Stimulated activated CD8-positive, alpha-beta memory T cell treated with anti-CD3 and anti-CD28 coated beads, Interleukin-7, amount 100 ng/mL, for 1 hour (primary cell): ENCODE measurements at places on chromosomes 7 and 10.

DNA sequence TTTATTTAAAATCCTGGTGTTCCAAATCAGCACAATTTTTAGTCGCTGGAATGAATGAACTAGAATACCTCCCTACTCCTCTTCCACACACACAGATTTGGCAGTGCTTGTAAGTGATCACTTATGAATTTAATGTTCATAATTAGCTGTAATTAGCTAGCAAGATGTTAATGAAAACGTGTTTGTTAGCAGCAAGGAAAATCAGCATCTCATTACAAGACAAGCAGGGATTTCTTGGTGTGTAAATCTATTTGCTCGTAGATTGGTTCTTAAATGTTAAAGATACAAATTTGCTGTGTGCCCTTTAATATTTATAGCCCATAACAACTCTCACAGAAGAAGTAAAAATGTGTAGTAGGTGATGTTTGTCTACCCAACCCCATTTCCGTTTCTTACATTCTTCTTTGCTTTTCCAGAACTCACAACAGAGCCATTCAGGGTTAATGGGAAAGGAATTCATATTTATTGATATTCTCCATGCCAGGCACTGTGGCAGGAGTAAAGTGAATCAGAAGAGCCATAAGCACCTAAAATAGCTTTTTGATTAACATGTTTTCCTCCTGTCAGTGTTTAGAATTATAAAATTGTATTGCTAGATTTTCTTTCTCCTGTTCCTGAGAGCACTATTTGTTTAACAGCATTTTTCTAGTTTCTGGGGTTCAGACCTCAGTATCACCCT, 49.6 kb downstream of the SEMA3C start:
- no peak for DNase-seq

DNA sequence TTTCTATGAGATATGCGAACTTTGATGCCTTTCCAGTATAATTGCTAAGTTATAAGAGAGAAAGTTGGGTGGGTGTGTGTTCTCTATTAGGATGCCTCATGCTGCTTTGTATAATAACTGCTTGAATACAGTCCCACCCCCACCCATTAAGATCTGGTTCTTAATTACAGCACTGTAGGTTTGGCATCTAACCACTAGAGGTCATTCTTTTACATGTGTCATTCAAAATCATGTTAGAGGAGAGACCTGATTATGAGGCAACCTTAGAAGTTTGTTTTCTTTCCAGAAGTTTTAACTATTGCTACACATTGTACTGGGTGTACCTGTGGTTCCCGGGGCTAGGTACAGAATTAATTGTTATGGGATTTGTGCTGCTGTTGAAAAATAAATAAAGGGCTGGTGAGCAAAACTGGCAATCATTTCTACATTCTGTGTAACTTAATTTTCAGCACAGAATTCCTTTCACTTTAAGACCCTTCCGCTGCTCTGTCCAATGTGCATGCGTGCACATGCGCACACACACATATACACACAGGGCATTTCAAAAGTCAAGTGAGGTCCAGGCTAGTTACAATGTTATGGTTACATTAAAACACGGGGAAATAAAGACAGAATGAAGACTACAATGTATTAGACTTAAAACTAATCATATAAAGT, 1156.3 kb downstream of the SORCS3 start:
- DNase-seq: no peak

- DNase-seq: no peak
These were observed 42.1 kb downstream of the PPP1R9A start for GRCh38 chr7:94949532-94949931.

DNA sequence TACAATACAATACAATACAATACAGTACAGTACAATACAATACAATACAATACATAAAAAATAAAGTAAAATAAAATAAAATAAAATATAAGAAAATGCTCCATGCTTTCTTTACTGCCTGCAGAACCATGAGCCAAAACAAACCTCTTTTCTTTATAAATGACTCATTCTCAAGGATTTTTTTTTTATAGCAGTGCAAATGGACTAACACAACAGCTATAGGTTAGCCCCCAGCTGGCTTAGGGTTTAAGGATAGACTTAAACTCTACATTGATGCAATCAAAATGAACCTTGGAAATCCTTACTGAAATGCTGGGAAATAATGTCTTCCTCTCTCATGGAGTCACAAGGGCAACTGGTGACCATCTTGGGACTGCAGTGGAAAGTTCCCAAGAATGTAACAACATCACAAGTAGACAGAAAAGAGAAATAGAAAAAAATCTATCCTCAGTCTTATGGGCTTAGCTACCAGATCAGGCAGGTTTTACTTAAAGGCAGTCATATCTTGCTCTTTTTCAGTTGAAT, 348.9 kb downstream of the ARL4A start:
- DNase-seq: no peak

DNA sequence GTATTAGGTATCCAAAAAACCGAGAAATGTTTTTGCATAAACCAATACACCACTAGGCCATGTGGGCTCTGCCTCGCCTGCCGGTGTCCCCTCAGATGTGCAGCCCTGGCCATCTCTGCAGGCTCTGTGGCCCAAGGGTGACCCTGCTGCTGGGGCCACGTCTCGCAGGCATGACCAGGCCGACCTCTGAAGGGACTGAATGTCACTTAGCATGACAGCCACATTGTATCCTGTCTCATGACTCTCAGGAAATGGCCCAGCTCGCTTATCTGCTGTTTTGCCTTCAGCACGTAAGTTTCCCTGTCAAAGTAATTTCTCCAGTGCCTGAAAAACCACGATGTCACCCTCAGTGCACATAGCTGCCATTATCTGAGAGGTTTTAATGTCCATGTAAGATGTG, 49.5 kb upstream of the ZNF32 start:
- DNase-seq: no peak

GRCh38 chr10:125169279-125169678, 8.9 kb upstream of the CTBP2 start:
- no peak for DNase-seq

- no peak for DNase-seq
These were observed 819 bp downstream of the TMED4 start for GRCh38 chr7:44580945-44581878.

GRCh38 chr7:74294191-74294998, 5.2 kb downstream of the CLIP2 start:
- no peak for DNase-seq

DNA sequence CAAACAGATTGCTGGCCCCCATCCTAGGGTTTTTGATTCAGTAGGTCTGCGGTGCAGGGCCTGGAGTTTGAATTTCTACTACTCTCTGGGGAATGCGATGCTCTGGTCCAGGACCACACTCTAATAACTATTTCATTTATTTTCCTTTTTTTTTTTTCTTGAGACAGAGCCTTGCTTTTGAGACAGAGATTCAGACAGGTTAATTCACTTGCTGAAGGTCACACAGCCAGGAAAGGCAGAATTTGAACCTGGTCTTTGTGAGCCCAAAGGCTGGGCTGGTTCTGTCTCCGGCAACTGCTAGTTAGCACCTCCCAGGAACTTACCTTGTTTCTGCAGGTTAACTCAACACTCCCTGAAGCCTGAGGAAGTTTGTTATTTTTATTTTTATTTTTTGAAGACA, 11.5 kb downstream of the SPACDR start:
- DNase-seq: no peak

DNA sequence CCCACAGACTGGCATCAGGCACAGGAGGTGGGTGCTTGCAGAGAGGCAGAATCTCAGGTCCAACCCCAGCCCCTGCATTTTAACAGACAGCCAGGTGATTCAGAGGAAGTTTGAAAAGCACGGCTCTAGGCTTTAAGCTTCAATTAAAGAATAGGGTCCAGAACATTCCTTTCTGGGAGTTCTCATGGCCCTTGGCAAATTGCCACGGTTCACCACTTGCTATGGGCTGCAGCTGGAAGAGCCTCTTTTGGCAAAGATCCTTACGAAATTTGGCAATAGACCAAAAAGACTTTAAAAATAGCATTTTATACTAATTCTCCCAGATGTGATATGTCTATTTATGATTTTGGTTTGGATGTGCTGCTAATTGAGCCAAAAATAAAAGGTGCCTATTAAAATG, 148.1 kb downstream of the ITGA8 start:
- no peak for DNase-seq

GRCh38 chr7:79287981-79288380, 165.5 kb downstream of the MAGI2 start:
- no peak for DNase-seq

DNA sequence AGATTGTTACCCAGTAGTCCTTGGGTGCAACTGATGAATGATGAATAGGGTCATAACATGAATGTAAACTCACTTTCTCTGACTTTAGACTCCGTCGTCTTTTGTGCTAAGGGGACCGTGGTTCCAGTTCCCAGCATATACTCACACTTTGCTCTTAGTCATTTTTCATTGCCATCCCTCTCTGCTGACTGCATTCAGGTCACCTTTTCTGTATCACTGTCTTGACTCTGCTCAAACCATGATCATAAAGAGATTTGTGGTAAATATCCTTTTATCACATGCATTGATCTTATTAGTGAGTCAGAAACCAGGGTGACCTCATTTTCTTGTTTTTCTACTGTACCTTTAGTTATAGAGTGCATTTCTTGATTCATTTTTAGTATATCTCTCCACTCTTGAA, 141.1 kb upstream of the AGR3 start:
- DNase-seq: no peak

- no peak for DNase-seq
These were observed 21.5 kb upstream of the FAM133B start for GRCh38 chr7:92611735-92612134.

DNA sequence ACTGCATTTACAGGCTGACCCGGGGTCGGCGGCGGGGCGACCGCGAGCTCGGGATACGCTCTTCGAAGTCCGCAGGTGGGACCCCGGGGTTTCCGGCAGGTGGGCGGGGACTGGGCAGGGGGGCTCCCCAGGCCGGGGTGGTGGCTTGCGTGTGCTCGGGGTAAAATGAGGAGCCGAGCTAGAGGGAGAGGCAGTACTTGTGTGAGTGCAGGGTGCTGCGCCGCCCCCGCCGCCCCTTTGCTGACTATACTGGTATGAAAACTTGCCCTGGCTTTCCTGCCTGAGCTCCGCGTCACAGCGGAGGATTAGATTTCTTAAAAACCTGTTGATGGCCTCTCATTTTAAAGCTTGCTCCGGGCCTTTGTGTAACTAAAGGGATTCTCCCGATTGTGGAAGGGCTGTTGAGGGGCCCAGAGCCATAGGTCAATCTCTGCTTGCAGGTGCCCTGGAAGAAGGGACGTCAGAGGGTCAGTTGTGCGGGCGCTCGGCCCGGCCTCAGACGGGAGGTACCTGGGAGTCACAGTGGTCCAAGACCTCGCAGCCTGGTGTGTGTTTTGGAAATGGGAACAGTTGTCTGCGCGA, 488 bp downstream of the ARMC10 start:
- peak; percentile 31 for DNase-seq

GRCh38 chr7:110973196-110973990, 117.5 kb upstream of the LRRN3 start:
- no peak for DNase-seq

GRCh38 chr10:129873351-129873750, 90.7 kb downstream of the EBF3 start:
- DNase-seq: no peak

DNA sequence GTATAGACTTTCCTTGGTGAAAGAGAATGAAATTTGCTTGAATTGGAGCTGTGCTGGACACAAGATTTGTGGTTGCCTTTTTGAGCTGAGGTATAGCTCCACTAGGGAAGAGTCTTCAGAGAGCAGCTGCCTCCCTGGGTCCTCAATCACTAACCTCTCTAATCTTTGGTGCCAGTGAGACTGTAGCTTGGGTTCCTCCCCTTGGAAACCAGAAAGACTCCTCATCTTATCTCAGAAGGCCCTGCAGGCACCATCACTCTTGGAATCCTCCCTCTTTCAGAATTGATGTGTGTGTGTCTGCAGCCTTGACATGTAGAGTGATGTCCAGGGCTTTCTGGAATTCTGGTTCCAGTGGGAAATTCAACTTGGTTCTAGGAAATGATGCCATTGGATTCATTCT, 426.5 kb downstream of the RPS24 start:
- DNase-seq: no peak

GRCh38 chr10:119687192-119688032, 36.2 kb downstream of the BAG3 start:
- DNase-seq: no peak

- peak; percentile 20 for DNase-seq
These were observed 598 bp downstream of the MMS19 start for GRCh38 chr10:97497572-97498075.

DNA sequence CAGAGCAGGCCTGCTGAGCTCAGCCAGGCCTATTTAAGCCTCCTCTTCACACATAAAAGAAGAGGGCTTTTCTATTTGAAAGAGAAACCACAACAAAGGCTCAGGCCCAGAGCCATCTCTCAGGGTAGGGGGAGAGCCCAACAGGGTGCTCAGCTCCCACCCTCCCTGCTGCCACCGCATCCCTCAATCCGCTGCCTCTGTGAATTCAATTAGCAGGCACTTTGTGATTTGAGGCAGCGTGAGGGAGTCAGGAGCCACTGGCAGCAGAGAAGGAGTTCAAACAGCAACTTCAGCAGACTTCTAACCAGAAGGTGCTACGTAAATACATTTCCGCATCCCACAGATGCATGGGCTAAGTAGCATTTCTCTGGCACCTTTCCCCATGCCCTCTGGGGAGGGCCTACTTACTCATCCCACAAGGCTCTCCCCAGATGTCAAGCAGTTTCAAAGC, 45.2 kb downstream of the LRRC20 start:
- DNase-seq: no peak

DNA sequence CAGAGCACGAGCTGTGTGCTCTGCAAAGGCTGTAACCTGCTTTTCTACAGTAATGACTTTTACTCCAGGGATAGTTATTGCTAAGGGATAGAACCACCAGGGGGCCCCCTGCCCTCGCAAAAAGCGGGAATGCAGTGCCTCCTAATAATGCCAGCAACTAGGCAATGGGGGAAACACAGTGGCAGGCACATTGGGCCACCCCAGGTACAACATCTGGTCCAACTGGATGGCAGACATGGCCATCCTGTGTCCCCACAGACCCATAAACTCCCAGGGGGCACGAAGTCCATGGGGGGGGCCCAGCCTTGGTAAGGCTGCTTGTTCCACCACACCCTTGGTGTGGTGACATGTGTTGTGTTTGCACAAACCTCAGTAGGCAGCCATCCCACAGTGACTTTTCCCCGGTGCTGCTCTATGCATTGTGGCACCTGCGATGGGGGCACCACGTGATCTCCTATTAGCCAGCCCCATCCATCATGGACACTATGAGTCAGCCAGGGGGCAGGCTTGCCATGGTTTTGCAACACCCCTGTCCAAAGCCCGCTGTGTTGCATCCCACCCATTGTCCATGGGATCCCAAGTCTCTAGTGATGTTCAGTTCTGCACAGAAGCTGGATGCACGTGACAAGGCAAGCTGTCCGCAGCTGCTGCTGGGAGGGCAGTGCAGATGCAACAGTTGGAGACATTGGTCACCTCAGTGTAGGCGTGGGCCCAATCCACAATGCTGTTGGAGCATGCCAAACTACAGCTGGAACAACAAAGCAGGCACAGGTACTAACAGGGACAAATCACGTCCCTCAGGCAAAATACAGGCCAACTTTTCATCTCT, 84.0 kb downstream of the ANLN start:
- DNase-seq: no peak

- DNase-seq: no peak
These were observed 8.2 kb downstream of the EGFR start for GRCh38 chr7:55026867-55027490.

DNA sequence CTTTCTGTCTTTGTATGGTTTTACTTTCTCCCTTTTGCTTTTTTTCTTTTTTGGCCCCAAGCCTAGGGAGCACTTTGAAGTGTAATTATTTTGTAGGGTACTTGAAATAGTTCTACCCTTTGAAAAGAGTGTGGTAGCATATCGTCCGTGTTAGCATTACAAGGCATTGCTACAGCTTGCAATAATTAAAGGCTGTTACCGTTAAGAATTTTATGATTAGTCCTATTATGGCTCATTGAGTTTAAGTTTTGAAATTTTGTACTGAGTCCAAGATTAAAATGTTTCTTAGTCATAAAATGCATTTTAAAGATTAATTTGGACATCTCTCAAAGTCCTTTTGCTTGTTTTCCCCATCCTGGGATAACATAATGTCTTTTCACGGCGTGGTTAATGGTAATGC, 490.0 kb upstream of the LRRN3 start:
- DNase-seq: no peak
